Suppressor macrophage treated with lipopolysaccharide for 1 hour (primary cell): ENCODE measurements at places on chromosomes 5 and 9.

- no peak for DNase-seq
Observed at GRCh38 chr5:137148159-137148558, 351.0 kb downstream of the SPOCK1 start.

GRCh38 chr5:152549709-152550108, 144.6 kb upstream of the NMUR2 start:
- DNase-seq, result no peak

GRCh38 chr9:122718038-122718437, 5.8 kb upstream of the OR1L4 start:
- DNase-seq, result no peak

- no peak for DNase-seq
Observed at GRCh38 chr9:84860249-84861115, 191.0 kb downstream of the NTRK2 start.

GRCh38 chr9:36974731-36975130, 59.3 kb downstream of the PAX5 start:
- DNase-seq, result no peak

GRCh38 chr5:175107028-175107588, 336.9 kb downstream of the DRD1 start:
- no peak for DNase-seq
